ENCODE measurements at places on chromosomes 2 and 18.

DNA sequence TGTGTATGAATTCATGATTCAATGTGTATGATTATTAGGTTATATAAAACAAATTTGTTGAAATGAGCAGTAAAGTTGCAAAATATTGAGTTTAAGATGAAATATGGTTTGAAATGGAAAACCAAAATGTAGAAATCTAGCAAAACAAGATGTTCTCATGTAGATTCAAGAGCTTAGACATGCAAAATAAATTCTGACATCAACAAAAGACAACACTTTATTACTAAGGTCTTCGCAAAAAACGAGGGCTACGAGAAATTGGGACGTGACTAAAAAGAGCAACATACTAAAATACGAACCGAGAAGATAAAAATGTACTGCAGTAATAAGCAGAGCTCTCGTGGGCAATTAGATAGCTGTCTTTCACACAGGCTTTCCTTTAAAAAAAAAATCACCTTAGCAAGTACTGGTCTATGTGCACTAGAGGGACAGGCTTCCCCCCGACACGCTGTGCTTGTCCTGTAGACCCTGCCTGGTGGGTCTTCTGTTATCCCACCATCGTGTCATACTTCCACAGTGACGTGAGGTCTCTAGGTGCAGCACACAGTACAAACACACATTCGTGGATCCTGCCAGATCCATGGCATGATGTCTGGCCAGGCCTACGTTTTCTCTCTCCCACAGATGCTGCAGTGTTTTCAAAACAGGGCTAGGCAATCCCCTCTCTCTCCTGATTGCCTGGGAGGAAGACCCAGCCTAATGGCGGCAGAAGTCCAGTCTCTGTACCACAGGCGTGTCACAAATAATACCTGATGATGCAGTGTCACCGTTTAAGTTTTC is 240.8 kb downstream of the TCF4 start:
- DNase-seq = no peak

DNA sequence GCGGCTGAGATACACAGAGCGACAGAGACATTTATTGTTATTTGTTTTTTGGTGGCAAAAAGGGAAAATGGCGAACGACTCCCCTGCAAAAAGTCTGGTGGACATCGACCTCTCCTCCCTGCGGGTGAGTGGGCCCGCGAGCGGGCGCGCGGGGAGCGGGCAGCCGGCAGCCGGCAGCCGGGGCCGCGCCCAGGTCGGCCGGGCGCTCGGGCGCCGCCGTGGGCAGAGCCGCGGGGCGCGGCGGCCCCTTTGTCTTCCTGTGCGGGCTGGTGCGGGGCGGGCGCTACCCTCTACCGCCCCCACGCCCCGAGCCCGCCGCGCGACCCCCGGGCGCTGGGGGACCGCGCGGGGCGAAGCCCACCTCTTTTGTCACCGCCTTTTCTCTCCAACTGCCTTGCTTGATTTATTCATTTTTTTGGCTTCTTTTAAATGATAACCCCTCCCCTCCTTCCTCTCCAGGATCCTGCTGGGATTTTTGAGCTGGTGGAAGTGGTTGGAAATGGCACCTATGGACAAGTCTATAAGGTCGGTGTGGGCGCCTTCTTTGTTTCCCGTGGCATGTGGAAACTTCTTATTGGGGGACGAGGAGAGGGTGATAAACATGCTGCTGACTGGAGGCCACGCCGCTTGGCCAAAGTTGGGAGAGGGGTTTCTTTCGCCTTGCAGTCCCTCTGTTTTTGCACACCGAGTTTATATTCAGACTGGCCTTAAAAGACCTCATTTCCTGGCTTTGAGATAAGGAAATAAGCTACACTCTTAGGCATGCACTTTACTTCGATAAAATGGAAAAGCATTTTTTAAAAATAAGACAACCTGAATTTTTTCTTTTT is 722 bp downstream of the MAP4K4 start:
- DNase-seq = no peak

DNA sequence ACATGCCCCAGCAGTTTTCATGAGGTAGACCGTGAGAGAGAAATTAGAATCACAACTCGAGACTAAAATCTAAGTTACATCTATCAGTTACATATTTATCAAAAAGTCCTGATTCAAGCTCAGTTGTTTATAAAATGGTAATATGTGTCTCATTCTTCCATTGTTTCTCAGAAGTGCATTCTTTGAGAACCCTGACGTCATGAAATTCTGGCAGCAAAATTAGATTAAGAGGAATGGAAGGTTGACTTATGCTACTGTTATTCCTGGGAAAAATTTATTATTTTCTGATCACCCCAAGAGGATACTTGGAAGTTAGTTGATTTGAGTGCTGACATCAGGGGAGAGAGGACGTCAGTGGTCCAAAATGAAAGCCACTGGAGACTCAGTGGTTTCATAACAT is 1864.8 kb upstream of the LRRTM1 start:
- DNase-seq = no peak

GRCh38 chr2:211982162-211982561 is 556.4 kb downstream of the ERBB4 start:
- no peak for DNase-seq

DNA sequence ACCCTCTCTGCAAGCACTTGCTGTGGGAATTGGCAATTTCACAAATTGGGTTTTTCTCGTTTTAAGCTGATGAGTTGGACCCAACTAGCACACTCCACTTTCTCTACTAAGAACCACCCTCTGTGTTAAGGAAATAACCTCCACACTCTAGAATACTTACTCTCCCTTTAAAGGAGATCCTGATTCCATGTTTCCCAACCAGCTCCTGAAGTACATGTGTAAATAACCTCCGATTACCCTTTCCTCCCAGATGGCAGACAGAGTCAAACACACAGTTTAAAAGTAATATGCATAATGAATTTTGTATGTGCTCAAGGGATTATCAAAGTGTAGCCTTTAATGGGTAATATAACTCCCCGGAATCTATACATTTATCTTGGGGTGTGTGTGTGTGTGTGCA is 171.3 kb upstream of the OSR1 start:
- DNase-seq = no peak

Data from omental fat pad (tissue), 4 donors.